ENCODE measurements at places on chromosomes 11 and 22.

- no peak for DNase-seq
These were observed 11.3 kb downstream of the MYO18B start for GRCh38 chr22:25753252-25753651.

- no peak for DNase-seq
These were observed 185.8 kb upstream of the C11orf87 start for GRCh38 chr11:109236188-109236587.

DNA sequence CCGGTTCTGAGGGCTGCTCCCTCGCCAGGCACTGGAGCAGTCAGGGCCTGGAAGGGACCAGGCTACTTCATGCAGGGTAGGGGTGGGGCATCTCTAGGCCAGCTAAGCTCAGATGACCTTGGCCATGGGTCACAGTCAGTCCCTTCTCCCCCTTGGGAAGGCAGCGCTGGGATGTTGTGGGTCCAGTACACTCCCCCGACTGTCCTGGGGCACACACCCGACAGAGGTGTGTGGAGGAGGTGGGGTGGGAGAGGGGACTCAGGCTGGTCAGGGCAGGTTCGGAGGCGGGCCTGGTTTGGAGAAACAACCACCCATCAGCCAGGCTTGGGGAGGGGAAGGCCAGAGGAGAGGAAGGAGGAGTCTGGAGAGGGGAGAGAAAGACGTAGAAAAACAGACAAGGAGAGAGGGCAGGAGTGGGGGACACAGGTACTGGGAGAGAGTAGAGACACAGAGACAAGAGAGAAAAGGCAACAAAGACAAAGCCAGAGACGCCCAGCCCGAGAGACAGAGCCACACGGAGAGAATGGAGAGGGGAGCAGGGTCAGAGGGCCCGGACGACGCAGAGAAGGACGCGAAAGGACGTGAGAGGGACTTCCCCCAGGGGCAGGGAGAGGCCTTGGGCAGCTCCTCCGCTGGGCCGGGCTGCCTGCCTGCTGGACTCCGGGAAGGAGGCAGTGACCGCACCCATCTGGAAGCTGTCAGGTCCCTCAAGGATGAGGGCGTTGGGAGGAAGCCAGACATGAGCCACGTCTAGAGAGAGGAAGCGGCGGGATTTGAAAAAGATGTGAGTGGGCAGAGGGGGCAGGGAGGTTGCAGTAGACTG lies 30.6 kb upstream of the TSKU start:
- no peak for DNase-seq

- no peak for DNase-seq
These were observed at the start of the genes POLR2L and TSPAN4 for GRCh38 chr11:842370-843002. POLR2L (minus strand) TSS chr11:842529; CDS start chr11:842508, 21 bp downstream. TSPAN4 (plus strand) TSS chr11:842852; CDS start chr11:850305, 7,453 bp downstream.

DNA sequence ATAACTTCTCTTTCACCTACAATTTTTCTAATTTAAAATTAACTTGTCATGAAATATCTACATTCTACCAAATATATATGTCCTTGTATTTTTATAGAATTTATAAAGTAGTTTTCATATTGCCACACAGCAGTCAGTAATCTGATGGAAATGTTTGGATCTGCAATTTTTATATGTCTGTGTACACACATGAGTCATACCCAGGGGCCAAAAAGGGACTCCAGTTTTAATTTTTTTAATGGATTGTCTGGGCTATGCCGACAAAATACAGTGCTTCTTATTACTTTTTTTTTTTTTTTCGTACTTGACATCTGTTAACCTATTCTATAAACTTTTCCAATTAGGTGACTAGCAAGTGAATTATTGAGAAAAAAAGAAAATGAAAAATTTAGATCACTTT lies 6.3 kb downstream of the GUCY1A2 start:
- no peak for DNase-seq

DNA sequence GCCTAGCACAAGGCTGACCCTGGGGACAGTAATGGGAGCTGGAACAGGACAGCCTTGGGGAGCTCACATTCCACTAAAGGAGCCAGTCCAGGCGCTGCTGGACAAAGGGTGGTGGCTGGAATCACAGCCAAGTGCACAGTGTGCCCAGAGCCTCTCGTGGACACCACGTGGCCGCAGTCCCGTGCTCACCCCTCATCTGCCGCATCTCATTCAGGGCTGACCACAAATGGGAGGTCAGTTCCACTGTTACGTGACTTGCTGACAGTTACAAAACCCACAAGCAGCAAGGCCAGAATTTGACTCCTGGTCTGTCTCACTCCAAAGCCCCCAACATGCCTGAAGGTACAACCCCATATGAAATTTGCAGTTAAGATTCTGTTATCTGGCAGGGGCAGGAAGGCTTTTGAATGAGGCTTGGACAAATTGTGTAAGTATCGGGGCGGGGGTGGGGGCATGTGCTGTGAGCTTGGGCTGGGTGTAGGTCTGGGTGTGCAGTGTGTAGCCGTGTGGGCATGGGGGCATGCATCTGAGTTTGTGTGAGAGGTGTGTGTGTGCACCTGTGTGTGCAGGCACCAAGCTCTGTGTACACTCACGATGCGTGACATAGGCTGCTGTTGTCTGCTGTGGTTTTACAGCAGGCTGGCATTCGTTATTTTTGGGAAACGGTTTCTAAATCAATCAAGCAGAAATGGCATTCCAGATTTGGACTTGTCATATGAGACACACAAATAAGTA lies 301.7 kb downstream of the BRD1 start:
- no peak for DNase-seq

- no peak for DNase-seq
These were observed 77.4 kb upstream of the OR5AK2 start for GRCh38 chr11:56911312-56911711.

DNA sequence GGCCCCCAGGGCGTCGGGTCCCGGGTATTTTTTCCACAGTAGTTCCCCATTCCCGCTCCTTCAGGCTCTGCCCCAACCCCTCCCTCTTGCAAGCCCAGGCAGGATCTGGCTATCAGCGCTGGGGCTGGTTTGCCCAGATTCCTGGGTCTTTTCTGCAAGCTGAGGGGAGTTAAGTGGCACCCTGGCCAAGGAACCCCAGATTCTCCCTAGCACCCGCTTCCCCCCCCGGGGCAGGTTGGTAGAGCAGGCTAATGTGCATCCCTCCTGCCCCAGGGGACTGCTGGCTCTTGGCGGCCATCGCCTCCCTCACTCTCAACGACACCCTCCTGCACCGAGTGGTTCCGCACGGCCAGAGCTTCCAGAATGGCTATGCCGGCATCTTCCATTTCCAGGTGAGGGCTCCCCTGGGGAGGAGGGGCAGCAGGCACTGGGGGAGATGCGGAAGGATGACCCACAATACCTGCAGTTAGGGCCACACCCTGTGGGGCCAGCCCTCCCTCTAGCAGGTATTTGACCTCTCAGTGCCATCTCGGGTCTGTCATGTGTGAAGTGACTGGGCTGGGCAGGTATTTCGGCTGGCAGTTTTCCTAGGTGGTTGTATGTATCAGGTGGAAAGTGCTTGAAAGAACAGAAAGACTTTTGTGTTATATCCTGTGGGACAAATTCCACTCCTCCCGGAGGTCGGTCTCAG lies 1.6 kb downstream of the CAPN1 start:
- no peak for DNase-seq

DNA sequence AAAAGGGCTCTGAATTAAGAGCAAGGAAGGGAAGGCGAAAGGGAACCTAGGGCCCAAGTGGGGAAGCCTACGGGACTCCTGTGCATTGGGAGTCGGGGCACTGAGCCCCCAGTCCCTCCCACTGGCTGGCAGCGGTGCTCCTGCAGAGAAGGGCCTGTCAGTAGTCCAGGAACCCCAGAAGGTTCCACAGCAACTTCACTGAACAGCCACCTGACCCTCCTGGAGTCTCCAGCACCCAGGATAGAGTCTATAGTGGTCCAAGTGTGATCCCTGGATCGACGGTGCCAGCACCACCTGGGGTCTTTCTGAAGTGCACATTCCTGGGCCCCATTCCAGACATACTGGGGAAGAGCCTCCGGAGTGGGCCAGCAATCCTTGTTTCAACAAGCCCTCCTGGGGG lies 100.0 kb upstream of the B3GAT1 start:
- no peak for DNase-seq

GRCh38 chr11:47896199-47896598 lies 48.0 kb upstream of the NUP160 start:
- DNase-seq = no peak

GRCh38 chr11:129580278-129580677 lies 204.6 kb downstream of the BARX2 start:
- DNase-seq = no peak

- DNase-seq = no peak
These were observed 13.1 kb downstream of the USP2 start for GRCh38 chr11:119368121-119369034.

- no peak for DNase-seq
These were observed 5.4 kb upstream of the CSDC2 start for GRCh38 chr22:41555325-41555982.
